ENCODE measurements at places on chromosomes 5 and 9.

- no peak for DNase-seq
These were observed 506.0 kb upstream of the CDH10 start for GRCh38 chr5:25150819-25151218.

DNA sequence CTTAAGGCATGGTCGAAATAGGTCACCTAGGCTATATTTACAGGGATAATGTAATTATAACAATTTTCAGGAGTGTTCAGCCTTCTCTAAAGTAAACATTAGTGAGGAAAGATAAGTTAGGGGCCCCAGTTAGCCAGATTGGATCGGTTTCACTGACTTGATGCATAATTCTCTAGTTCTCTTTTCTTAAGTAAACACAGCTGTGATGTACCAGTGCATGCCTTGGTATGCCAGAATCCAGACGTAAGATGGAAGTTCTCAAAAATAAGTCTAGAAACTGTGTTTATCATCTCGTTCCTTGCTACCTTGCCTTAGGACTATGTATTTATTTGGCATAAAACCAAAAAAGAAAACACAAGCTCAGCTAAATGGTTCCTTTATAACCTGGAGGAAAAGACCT lies 442.2 kb upstream of the CLINT1 start:
- no peak for DNase-seq

- DNase-seq: no peak
These were observed 110.2 kb downstream of the LHFPL2 start for GRCh38 chr5:78538240-78538850.

DNA sequence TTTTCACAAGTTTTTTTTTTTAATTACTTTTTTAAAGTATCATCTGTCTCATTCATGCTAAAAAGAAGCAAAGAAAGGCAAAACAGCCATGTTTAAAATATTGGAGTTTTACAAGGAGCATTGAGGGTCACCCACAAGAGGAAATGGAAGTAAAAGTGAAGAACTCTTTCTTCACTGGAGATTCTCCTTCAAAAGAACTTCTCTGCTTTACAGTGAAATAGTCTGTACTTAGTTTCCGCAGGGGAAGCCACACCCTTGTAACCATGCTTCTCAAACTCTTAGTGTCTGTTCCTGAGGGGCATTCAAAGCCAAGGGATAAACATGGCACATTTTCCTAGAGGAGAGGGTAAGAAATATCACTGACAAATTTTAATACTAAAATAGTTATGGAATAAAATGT lies 8.6 kb downstream of the C9orf72 start:
- no peak for DNase-seq

- DNase-seq: no peak
These were observed 72.2 kb downstream of the PIP5K1B start for GRCh38 chr9:68777070-68777763.

DNA sequence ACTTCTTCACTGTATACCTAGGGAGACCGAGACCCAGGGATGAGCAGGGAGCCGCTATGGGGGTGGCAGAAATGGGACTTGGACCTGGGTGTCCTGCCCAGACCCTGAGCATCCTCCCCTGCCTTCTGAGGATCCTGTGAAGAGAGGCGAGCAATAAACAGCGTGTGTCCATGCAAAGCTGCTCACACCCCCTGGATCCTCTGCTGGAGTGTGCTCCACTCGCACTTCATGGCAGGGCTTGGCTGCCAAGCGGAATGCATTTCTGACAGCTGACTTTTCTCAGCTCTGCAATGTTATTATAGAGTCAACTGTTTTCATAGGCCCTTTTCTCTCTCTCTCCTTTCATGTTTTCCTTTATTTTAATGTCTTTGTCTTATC lies 31.0 kb upstream of the ALDH1B1 start:
- no peak for DNase-seq

DNA sequence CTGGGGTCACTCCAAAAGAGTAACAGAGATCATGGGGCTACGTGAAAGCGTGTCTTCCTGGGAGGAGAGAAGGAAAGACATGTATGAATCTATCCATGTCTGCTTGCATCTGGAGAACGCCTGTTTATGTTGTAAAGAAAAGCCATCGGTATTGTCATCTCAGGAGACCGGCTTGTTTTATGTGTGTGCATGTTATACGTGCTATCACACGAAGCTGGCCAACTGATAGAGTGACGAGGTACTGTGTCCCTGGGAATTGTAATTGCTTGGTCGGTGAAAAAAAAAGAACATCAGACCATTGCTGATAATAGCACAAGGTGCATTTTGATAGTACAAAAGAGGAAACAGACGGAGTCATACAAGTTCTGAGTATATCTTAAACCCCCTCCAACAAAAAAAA lies 370 bp upstream of the CDH6 start:
- DNase-seq: no peak

DNA sequence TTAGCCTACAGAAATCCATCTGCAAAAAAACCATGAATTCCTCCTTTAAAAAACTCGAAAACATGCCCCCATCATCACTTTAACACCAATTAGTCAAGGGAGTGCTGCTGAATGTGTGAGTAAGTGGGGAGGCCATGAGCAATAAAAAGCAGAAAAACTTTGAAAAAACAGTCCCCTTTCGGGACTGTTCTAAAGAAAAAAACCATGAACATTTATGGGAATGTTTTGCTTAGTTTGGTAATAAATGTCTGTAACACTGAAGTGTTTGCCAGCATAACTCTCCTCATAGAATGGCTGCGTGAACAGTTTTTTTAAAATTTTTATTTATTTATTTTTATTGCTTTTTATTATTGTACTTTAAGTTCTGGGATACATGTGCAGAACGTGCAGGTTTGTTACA lies 99.4 kb upstream of the TARS1 start:
- DNase-seq: no peak

- DNase-seq: no peak
These were observed 56.9 kb upstream of the SHB start for GRCh38 chr9:38125889-38126288.

GRCh38 chr9:78598120-78598519 lies 301.2 kb downstream of the PSAT1 start:
- DNase-seq: no peak

- no peak for DNase-seq
These were observed 491.4 kb downstream of the LRRC70 start for GRCh38 chr5:63070001-63070400.

- DNase-seq: no peak
These were observed 38.9 kb upstream of the EGFL7 start for GRCh38 chr9:136623842-136624183.

Measured in activated T-cell treated with anti-CD3 and anti-CD28 coated beads, Interleukin-2, amount 50 U/mL, for 48 hours (primary cell).